Stimulated activated CD4-positive, alpha-beta T cell treated with anti-CD3 and anti-CD28 coated beads, Interleukin-1b, Interleukin-23, amount 100 ng/mL, for 1 hour (primary cell): ENCODE measurements at places on chromosomes 1 and 21.

GRCh38 chr1:14741532-14741931 is 143.0 kb downstream of the KAZN start:
- no peak for DNase-seq

DNA sequence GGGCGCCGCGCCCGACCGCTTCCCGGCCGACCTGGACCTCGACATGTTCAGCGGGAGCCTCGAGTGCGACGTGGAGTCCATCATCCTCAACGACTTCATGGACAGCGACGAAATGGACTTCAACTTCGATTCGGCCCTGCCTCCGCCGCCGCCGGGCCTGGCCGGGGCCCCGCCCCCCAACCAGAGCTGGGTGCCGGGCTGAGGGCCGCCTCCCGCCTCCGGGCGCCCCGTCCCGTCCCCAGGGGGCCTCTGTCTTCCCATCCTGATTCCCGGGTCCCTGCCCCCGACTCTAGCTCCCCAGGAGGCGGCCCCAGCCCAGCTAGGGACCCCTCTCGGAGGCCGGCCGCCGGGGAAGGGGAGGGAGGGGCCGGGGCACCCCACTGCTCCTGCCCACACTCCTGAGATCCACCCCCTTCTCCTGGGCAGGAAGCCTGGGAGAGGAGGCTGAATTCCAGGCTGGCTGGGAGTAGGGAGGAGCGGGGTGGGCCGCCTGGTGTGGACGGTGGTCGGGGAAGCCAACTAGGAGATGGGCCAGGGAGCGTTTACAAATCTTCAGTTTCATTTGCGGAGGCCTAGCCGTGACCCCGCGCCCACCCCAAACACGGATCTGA is 21.4 kb downstream of the FOXO6 start:
- DNase-seq: no peak

GRCh38 chr1:102588536-102588935 is 519.8 kb downstream of the COL11A1 start:
- DNase-seq: no peak

- DNase-seq: no peak
These were observed 15.4 kb upstream of the RNU1-4 start for GRCh38 chr1:16724718-16725438.

GRCh38 chr1:247385283-247385682 is 30.7 kb upstream of the NLRP3 start:
- DNase-seq: no peak

DNA sequence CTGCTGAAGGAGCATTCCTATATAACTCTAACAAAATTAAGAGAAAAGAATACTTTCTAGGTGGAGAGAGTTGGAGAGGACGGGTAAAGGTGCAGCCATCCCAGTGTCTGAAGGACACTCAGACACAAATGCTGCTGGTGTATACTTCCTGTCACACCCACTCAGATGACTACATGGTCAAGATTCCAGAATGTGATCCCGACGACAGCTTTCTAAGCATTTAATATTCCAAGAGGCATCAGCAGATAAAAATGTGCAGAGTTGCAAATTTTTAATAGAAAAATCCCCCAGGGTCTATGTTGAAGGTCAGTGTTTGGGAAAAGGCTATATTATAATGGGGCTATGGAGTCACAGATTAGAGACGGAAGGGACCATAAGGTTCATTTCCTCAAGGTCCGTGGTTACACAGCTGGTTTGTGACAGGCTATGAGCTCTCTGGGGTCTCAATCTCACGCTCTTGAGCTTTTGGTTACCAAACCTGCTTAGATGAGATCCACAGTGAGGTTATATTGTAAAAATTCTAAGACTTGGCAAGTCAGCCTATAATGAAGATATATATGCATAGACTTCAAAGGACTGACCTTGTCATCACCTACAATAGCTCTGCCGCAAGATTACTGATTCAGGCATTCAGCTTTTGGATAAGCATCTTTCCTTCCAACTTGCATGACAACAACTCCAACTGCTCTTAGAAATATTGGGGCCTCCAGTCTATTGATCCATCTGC is 35.1 kb downstream of the ZNF281 start:
- DNase-seq: no peak

DNA sequence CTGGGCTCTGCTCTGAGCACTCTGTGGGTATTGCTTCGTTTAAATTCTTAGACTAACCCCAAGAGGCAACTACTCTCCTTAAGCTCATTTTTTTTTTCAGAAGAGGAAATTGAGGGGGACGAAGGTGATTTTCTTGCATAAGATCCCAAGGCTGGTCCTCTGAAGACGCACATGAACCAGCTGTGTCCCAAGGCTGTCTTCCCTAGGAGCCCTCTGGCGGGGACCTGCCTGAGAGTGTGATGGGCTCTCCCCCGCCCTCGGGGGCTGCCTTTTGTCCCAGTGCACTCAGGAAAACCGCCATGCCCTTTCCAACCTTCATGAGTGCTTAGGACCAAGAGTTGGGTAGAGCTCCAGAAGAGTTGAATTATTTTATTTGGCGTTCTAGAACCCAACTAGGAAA is 21.7 kb downstream of the UMODL1 start:
- DNase-seq: no peak

DNA sequence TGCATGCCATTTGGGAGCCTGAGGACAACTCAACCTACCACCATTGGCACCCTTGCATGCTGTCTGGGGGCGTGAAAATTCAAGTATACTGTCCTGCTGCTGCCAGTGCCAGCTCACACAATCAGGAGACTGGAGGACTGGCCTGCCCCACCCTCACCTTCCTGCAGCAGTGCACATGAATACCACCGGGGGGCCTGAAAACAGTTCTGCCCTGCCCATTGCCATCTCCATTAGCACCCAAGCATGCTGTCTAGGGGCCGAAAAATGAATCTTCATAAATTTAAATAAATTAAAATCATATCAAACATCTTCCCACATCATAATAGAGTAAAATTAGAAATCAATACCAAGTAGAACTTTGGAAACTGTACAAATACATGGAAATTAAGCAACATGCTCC is 322.1 kb upstream of the TMPRSS15 start:
- DNase-seq: no peak

DNA sequence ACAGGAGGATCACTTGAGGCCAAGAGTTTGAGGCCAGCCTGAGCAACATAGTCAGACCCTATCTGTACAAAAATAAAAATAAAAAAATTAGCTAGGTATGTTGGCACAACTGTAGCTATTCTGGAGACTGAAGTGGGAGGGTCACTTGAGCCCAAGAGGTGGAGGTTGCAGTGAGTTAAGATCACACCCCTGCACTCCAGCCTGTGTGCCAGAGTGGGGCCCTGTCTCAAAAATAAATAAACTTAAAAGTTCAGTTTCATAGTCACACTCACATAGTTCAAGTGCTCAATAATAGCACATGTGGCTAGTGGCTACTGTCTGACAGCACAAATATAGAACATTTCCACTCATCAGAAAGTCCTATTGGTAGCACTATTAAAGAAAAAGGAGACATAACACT is 5.2 kb upstream of the EVI5 start:
- DNase-seq: no peak

- DNase-seq: no peak
These were observed 794 bp upstream of the FAM76A start for GRCh38 chr1:27724961-27725373.

DNA sequence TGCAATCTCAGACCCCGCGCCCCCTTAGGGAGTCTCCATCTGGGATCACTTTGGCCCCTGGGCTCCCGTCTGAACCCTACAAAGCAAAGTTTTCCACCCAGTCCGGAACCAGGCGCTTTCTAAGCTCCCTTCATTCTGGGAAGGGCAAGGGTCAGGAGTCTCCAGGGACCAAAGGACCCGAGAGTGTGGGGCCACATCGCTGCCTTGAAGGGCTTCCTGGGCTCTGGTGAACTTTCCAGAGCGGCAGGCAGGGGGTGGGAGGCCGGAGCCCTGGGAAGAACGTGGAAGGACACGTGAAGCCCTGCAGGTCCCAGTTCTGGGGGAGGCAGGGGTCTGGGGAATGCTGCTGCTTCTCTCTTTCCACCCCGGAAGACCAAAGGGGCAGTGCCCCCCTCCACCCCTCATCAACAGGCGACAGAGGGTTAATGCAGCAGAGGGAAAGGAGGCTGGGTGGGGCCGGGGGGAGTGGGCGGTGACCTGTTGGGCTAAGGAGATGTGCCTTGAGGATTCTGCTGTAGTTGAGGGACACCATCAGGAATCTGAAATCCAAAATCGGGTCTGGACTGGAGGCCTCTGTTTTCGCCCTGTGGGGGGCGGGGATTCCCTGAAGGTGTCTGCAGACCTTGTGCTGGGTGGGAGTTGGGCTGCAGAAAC is 734 bp downstream of the CDK18 start:
- DNase-seq: no peak

- no peak for DNase-seq
These were observed 8.5 kb downstream of the TMEM9 start for GRCh38 chr1:201145816-201146215.

DNA sequence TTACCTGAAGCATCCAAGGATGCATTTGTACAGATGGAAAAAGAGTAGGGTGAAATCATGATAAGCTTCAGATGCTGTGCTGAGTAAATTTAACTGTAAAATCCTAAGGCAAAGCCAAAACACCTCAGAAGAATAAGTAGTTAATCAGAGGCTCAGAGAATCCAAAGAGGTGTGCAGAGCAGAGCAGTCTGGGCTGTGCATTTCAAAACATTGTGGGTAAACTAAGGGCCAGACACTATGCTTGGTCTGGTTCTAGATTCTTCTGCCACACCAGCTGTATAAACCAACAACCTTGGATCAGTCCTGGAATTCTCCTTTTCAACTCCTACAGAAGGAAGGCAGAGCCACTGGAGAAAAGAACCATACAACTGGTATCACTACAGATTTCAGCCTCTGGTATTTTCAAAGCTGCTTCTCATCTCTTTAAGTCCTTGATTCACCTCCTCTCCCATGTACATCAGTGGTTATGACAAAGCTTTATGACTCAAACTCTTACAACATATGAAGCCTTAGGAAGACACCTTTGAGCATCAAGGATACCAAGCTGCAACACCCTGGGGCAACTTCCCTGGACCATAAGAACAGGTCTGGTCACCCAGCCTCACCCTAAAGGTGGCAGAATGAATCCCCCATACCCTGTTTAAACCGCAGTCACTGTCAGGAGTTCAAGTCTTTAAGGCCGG is 11.6 kb upstream of the HIPK1 start:
- DNase-seq: no peak

DNA sequence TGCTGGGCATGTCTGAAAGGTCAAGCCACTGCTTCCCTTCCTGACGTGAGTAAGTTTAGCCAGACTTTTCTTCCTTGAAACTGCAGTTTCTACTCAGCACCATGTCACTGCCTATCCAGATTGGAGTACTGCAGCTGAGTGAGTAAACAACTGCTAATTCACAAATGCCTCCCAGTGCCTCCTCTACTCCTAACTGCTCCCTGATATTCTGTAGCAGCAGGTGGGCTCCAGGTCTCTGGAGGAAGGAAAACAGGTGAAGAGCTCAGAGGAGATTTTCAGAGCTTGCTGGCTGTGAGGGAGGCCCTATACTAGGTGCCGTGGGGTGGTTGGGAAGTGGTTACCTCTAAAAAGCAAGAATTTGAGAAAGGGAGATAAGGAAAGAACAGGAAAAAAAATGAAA is 96.5 kb downstream of the KIF14 start:
- DNase-seq: no peak

- DNase-seq: no peak
These were observed 24.4 kb upstream of the AGBL4 start for GRCh38 chr1:50047916-50048694.
